ENCODE measurements at places on chromosomes 6 and 20. TPM values are rescaled to one million over a fixed set of nuclear protein-coding genes. Genes with fewer than 3 reads are reported as not detected.

The DEFB124 gene
- not detected for total RNA-seq

The FHL5 gene
- total RNA-seq: not detected

The SALL4 gene
- 0.74 TPM for total RNA-seq

The ACTL10 gene
- 2.4 TPM for total RNA-seq

The ENPP5 gene
- total RNA-seq: 0.40 TPM

The DOK5 gene
- 1.3 TPM for total RNA-seq

The KCNQ5 gene
- total RNA-seq: 14.9 TPM
